ENCODE measurements at places on chromosomes 7 and 10. TPM values are rescaled to one million over a fixed set of nuclear protein-coding genes. Genes with fewer than 3 reads are reported as not detected.

THSD7A gene
- total RNA-seq: 5.9 TPM

CD36 gene
- total RNA-seq: not detected

BET1 gene
- total RNA-seq: 21.4 TPM

ADCY1 gene
- total RNA-seq: 8.8 TPM

AQP1 gene
- total RNA-seq: 1.7 TPM

NAT16 gene
- not detected for total RNA-seq

DNA sequence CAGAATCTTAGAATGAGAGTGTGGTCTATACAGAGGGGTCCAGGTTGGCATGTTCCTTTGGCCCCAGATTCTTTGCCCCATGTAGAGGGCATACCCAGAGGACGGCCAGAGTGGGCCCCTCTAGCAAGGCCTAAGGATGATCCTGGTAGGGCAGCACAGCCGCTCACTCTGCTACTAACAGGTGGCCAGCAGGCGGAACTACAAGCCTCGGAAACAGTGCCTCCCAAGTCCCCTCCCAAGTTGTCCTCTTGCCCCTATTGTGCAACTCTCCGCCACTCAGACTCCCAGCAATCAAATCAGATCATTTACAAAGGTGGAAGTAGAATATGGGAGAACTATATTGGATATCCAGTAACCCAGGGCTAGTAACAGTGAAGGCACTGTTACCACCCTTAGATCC, 107.4 kb downstream of the STRA8 start:
- peaks cover 17% of the 10 kb centered on the region for H3K27me3 ChIP-seq
- H3K27ac ChIP-seq: no peak overlapping the region
- H3K36me3 ChIP-seq: no peaks in the 10 kb centered on the region
- no peaks in the 10 kb centered on the region for H3K4me1 ChIP-seq
- no peak for DNase-seq

DNA sequence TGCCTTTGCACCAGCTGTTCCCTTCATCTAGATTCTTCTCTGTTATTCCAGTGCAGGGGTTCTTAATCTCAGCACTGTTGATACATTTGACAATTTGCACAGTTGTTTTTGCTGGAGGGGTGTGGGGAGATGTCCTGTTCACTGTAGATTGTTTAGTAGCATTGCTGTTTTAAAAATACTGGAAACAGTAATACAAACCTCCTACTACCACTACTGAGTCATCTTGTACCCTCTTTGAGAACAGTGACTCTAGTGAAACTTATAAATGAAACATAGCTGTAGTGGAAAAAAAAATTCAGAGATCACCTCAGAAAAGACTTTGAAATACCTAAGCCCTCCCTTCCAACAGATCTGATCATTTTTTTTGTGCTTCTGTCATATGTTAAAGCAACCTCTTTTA, 154.8 kb upstream of the TMEM196 start:
- no peaks in the 10 kb centered on the region for H3K36me3 ChIP-seq
- H3K27ac ChIP-seq: no peak overlapping the region
- no peaks in the 10 kb centered on the region for H3K27me3 ChIP-seq
- no peak overlapping the region for H3K4me3 ChIP-seq

DNA sequence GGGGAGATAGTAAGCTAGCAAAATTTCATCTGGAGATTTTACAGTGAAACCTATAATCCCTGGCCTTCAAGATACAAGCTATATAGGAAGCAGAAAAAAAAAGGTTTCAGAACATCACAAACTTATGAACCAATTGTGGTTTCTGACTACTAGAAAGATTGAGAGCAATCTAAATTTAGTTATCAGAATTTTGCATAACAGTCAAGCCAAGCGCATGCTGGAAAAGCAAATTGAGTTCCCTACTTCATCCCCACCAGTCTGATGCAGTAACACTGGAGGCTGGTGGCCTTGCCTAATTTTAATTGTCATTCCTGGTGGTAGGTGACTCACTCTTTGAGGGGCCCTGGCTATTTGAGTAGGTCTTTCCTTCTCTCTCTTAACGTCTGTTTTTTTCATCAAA, 46.3 kb upstream of the ELMO1 start:
- H3K36me3 ChIP-seq: no peaks in the 10 kb centered on the region
- H3K27me3 ChIP-seq: no peaks in the 10 kb centered on the region
- no peak for DNase-seq
- H3K4me1 ChIP-seq: no peaks in the 10 kb centered on the region

DNA sequence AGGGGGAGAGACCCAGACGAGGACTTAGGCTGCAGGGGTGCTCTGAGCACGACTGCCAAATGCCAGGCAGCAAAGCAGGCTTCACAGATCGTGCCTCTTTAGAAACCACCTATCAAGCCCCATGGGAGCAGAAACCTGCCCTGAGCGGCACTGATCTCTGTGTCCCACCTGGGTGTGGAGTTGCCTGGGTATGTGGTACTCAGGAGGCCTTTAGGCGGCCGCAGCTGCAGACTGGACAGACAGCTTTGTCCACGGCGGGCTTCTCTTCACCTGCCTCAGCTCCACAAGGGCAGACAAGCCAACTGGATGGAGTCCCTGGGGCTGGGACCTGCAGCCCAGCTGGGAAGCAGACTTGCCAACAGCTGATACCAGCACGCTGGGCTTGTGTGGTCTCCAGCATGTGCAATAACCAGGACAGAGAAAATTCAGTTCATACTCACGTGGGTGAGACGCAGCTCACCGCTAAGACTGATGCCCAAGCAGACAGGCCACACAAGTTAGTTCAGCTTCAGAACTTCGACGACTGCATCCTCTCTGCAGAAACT, 163.2 kb downstream of the EBF3 start:
- H3K36me3 ChIP-seq: no peaks in the 10 kb centered on the region
- H3K4me1 ChIP-seq: no peaks in the 10 kb centered on the region
- no peak for DNase-seq
- H3K27ac ChIP-seq: no peak overlapping the region

- no peak for DNase-seq
- H3K27me3 ChIP-seq: no peaks in the 10 kb centered on the region
- H3K36me3 ChIP-seq: no peaks in the 10 kb centered on the region
- no peak overlapping the region for H3K27ac ChIP-seq
- no peak overlapping the region for H3K4me3 ChIP-seq
- H3K4me1 ChIP-seq: peaks cover 33% of the 10 kb centered on the region
Observed at GRCh38 chr10:92809840-92810239, 38.5 kb upstream of the EXOC6 start.

DNA sequence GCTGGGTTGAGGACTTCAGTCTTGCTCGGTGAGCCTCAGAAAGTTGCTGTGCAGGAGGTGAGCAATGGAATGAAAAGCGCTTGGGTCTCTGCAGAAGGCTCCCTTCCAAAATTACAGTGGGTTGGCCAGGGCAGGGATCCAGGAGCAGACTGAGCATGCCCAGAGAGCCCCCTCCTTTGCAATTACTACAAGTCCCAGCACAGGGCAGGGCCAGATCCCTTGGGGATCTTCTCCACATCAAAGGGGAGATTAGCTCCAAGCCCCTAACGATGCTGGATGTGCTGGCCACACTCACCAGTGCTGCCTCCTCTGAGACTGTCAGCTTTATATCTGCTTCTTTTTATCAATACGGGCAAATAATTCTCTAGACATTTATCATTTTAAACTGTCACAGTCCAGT, 337.5 kb downstream of the RPS24 start:
- H3K27me3 ChIP-seq: peaks cover 98% of the 10 kb centered on the region
- H3K4me1 ChIP-seq: no peaks in the 10 kb centered on the region
- H3K36me3 ChIP-seq: no peaks in the 10 kb centered on the region
- H3K27ac ChIP-seq: no peak overlapping the region
- no peak for DNase-seq
- no peak overlapping the region for H3K4me3 ChIP-seq

- H3K27ac ChIP-seq: no peak overlapping the region
- peaks cover 15% of the 10 kb centered on the region for H3K4me1 ChIP-seq
- H3K4me3 ChIP-seq: no peak overlapping the region
- DNase-seq: peak; percentile 10
- H3K27me3 ChIP-seq: no peaks in the 10 kb centered on the region
Observed at GRCh38 chr10:60611291-60611747, 167.0 kb upstream of the CDK1 start.

DNA sequence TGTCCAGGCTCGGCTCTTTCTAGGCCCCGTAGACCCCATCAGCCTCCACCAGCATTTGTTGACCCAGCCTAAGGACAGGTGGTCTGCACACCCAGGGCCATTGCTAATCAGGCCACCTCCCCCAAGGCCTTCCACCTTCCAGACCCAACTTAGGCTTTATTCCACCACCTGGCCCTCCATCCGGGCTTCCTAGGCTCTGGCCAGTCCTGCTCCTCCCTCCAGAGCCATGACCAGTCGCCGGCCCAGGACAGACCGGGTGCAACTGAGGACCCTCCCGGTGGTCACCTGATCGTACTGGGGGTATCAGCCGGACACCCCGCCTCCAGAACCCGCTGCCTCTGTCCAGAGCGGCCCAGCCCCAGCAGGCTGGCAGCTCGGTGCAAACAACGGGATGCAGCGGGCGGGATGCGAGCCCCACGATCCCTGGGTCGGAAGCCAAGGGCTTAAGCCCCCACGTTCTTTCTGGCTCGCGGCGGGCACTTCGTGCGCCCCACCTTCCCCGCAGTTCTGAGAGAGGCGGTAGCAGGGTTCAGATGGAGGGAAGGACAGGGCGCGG, 545 bp downstream of the NACAD start:
- H3K4me3 ChIP-seq: peak overlapping the region; percentile 58
- H3K4me1 ChIP-seq: peaks cover 9% of the 10 kb centered on the region
- peaks cover 70% of the 10 kb centered on the region for H3K27me3 ChIP-seq
- peaks cover 15% of the 10 kb centered on the region for H3K36me3 ChIP-seq

DNA sequence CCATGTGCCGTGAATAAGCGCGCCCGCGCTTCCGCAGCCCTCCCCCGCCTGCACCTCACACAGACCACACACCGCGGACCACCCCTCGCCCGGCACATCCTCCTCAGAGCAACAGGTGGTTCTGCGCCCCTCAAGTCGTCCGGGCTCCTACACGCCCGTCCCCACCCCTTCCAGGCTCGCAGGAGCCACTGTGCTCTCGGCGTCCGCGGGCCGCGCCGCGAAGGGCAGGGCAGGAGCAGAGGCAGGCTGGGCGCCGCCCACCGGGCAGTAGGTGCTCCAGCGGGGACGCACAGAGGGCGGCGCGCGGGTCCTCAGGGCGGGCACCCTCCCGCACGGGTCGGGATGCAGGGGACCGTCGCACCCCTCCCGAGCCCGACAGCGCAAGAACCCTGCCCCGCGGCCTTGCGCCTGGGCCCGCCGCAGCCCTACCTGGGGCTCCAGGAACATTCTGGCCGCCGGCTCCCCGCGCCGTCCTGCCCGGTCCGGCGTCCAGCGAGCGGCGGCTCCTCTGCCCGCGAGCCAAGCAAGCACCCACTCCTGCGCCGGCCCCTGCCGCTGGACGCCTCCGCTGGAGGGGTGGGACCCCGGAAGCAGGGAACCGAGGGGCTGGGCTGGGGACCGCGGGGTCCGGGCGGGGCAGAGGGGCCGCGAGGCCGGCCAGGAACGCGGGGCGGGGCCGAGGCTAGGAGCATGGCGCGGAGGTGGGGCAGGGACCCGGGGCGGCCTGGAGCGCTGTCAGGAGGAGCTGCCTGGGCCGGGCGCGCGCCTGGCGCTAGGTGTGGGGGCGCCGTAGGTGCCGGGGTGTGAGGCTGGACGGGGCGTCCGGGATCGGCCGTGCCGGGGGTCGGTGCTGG, 37.4 kb downstream of the RASGEF1A start:
- peak; percentile 60 for DNase-seq
- peaks cover 7% of the 10 kb centered on the region for H3K36me3 ChIP-seq
- H3K4me3 ChIP-seq: peak overlapping the region; percentile 77
- H3K27ac ChIP-seq: no peak overlapping the region
- H3K4me1 ChIP-seq: peaks cover 9% of the 10 kb centered on the region
- H3K27me3 ChIP-seq: peaks cover 65% of the 10 kb centered on the region

DNA sequence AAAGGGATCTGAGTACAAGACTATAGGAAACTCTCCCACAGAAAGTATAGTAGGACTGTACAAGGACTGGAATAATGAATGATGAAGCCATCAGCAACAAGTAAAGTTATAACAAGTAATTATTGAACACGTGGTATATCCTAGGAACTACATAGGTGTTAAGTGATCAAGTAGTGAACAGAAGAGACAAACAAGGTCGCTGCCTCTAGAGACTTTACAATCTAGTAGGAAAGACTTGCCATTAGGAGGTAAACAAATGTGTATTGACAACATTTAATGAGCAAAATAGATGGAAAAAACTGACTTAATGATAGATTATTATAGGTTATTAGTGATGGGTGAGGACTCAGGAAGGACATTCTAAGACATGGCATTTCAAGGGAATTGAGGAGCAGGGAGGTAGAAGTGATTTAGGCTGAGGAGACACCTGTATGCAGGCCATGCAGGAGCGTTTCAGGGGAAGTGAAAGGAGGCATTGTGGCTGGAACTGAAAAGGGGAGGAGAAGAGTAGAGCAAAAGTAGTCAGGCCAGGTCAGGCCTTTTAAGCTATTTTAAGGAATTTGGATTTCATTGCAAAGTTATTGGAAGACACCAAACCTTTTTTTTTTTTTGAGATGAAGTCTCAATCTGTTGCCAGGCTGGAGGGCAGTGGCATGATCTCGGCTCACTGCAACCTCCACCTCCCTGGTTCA, 8.5 kb upstream of the GLCCI1 start:
- H3K4me3 ChIP-seq: no peak overlapping the region
- DNase-seq: no peak
- no peaks in the 10 kb centered on the region for H3K27me3 ChIP-seq
- H3K27ac ChIP-seq: no peak overlapping the region
- peaks cover 12% of the 10 kb centered on the region for H3K4me1 ChIP-seq

DNA sequence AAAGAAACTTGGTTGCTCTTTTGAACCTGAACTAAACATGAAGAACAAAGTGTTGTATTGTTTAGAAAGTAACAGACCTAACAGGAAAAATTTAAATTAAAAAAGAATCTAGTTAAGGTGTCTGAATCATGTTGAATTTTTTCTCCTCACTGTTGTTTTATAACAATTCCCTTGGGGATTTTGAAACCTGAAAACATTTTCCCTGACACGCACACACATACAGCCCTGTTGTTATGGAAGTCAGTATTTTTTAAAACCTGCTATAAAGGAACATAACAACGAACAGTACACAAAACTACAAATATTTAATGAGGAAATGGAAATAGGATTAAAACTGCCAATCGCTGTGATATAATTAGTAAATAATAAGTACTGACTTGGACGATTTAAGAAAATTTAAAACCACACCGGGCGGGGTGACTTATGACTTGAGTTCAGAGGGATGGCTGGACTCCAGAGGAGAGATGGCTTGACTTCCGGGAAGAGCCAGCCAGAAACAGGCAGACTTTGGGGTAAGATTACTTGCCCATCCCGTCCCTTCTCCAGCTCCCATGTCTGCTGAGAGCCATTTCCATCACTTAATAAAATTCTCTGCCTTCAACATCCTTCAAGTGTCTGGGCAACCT, 16.2 kb upstream of the SPOCK2 start:
- no peaks in the 10 kb centered on the region for H3K27me3 ChIP-seq
- no peak overlapping the region for H3K4me3 ChIP-seq
- peaks cover 33% of the 10 kb centered on the region for H3K36me3 ChIP-seq
- H3K27ac ChIP-seq: peak overlapping the region; percentile 22
- peaks cover 86% of the 10 kb centered on the region for H3K4me1 ChIP-seq

- H3K36me3 ChIP-seq: no peaks in the 10 kb centered on the region
- no peak overlapping the region for H3K4me3 ChIP-seq
- no peak overlapping the region for H3K27ac ChIP-seq
- H3K27me3 ChIP-seq: peaks cover 21% of the 10 kb centered on the region
- no peaks in the 10 kb centered on the region for H3K4me1 ChIP-seq
Observed at GRCh38 chr7:100745184-100745583, 11.8 kb downstream of the ZAN start.

All from Calu3 (cell line).